Osteoblast (primary cell): ENCODE measurements at places on chromosomes 13 and 19. TPM values are rescaled to one million over a fixed set of nuclear protein-coding genes. Genes with fewer than 3 reads are reported as not detected.

- DNase-seq: no peak
Measured at GRCh38 chr19:4300589-4300988, 1.6 kb downstream of the TMIGD2 start.

DNA sequence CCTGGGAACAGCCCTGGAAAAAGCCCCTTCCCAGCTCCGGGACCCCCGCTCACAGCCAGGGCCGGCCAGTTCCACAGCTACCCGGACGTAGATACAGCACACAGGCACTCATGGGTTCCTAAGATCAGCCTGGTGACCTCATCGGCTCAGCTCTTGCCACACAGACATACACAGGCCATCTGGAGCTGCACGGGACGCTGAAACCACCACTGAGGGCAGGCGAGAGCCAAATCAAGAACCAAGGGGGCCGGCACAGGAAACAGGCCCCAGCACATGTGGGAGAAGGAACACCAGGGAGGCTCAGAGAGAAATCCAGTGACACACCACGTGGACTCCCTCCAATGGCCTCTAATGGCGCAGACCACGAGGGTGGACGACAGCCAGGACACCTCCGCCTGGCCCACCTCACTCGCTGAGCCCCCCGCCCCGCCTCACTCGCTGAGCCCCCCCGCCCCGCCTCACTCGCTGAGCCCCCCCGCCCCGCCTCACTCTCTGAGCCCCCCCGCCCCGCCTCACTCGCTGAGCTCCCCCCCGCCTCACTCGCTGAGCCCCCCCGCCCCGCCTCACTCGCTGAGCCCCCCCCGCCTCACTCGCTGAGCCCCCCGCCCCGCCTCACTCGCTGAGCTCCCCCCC, 69.7 kb upstream of the C13orf46 start:
- peak; percentile 99 for DNase-seq

GRCh38 chr19:7395360-7396066, 46.8 kb downstream of the ARHGEF18 start:
- peak; percentile 69 for DNase-seq

FUT2 gene
- not detected in 2 replicates for total RNA-seq

TUBA3C gene
- total RNA-seq: not detected in 2 replicates

- no peak for DNase-seq
Measured at GRCh38 chr19:30214651-30215051, 157.5 kb upstream of the ZNF536 start.

DNA sequence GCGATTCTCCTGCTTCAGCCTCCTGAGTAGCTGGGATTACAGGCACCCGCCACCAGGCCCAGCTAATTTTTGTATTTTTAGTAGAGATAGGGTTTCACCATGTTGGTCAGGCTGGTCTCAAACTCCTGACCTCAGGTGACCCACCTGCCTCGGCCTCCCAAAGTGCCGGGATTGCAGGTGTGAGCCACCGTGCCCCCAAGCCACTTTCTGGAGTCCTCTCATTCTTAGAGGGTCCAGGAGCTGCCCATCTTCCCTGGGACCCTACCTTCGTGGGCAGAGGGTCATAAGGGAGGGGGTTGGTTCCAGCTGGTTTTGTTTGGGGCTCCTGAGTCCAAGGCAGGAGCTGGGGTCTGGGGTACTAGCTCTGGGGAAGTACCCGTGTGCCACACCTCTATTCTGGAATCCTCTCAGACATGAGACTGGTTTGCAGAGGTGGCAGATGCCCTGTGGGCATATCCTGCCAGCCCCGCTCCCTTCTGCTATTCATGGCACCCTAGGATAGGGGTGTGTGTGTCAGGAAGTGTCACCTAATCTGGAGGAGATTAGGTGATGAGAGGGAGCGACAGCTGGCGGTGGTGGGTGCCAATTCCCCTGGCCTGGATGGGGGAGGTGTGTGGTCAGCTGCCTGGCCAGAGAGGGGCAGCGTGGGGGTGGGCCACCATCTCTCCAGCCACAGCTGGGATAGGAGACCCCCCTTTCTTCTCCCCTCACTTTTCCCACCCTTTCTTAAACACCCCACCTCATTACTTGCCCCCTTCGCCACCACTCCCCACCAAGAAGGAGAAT, 2.1 kb downstream of the PRMT1 start:
- DNase-seq: peak; percentile 79

GRCh38 chr19:48551437-48552302, at the start of gene SULT2B1:
Gene SULT2B1 (plus strand): TSS chr19:48552172. CDS start chr19:48552253, 81 bp downstream.
- no peak for DNase-seq

GRCh38 chr13:80664950-80665349, 324.0 kb upstream of the SPRY2 start:
- no peak for DNase-seq

C19orf81 gene
- not detected in 2 replicates for total RNA-seq

CD79A gene
- total RNA-seq: 0.36 TPM in 1 of 2 replicates, not detected in the other

RETN gene
- total RNA-seq: not detected in 2 replicates

DNA sequence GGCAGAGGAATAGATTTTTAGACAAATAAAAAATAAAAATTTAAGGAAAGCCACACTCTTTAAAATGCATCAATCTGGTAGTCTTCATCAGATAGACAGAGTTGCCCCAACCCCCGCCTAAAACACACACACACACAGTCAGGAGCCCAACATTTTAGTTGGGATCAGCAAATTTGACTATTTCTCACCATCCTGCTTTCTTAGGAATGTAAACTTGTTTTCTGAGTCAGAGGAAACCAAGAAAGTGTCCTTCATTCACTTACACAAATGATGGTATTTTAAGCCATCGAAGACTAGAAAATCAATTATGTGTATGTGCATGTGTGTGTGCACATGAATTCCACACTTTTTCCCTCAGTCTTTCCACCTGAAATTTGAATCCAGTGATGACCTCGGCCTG, 1657.5 kb downstream of the SLITRK1 start:
- DNase-seq: no peak

GRCh38 chr13:100203696-100204367, 114.9 kb downstream of the PCCA start:
- peak; percentile 58 for DNase-seq

DNA sequence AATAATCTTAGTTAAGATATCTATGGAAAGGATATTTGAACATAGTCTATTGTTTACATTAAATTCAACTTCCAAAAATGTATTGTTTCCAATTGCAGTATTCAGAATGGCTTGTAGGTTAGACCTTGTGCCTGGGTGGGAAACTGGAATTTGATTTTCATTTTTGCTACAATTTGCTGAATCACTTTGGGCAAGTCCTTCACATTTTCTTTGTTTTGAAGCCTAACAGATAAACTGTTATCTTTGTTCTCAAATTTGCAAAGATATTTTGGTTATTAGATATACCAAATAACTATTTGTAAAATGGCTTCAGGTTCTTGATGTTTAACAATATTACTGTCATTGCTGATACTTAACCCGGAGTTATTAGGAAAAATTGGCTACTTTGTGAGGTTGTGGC, 82.6 kb downstream of the WDFY2 start:
- DNase-seq: peak; percentile 75

ZNF417 gene
- 20.6 TPM in 2 replicates for total RNA-seq

DNA sequence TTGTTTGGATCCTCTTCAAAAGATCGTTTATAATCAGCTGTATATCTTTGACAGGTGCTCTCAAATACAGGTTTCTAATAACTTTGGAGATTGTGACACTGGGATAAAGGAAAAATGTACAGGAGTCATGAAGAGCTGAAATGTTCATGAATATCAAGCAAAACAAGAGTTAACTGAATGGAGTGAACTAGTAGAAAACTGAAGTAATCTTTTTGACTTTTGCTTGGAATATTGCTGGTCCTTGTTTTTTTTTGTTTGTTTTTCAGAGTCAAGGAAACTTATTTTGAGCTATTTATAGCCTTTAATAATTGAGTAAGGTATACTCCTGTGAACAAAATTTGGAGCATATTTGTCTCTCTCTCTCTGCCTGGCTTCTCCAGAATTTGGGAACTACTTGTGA, 25.3 kb downstream of the MED4 start:
- no peak for DNase-seq

- peak; percentile 98 for DNase-seq
Measured at GRCh38 chr19:45630463-45630862, 8.7 kb downstream of the EML2 start.
